Right ventricle myocardium superior (tissue), 1 donor: ENCODE measurements at places on chromosomes 2 and 18. TPM values are rescaled to one million over a fixed set of nuclear protein-coding genes. Genes with fewer than 3 reads are reported as not detected.
A peak's percentile ranks its signal among the peaks of the same experiment; 100 is the strongest.

DNA sequence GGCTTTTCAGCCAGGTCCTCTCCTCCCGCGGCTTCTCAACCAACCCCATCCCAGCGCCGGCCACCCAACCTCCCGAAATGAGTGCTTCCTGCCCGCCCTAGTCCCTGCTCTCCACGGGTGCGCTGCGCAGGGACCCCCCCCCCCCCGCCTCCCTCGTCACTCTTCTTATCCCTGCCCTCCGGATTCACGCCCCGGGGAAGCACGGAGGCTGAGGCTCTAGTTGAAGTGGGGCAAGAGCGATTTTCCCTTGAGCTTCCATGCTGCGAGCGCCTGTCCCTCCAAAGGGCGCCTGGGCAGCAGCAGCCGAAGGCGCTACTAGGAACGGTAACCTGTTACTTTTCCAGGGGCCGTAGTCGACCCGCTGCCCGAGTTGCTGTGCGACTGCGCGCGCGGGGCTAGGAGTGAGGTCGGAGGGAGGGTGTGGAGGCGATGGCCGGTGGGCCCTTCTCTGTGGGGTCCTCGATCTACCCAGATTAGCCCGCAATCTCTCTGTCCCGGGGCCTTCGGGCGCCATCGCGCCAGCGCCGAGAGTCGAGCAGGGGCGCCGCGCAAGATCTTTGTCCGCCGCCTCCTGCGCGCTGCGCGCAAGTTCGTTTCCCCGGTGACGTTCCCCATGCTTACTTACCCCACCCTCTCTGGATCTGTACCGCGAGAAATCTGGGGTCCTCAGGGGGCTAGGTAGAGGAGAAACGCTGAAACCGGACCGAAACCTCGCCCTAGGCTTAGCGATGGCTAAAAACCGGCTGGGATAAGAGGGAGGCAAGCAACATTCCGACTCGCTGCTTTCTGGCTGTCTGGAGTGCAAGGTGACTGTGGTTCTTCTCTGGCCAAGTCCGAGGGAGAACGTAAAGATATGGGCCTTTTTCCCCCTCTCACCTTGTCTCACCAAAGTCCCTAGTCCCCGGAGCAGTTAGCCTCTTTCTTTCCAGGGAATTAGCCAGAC is 677 bp downstream of the GAD1 start:
- DNase-seq: no peak

- no peak for DNase-seq
Observed at GRCh38 chr2:236672606-236673005, 103.0 kb downstream of the ACKR3 start.

GRCh38 chr2:96951125-96951654 is 35.2 kb downstream of the FAM178B start:
- peak; percentile 82 for DNase-seq

Gene UGT1A4
- total RNA-seq: not detected

GRCh38 chr2:120331903-120332302 is 14.0 kb upstream of the INHBB start:
- no peak for DNase-seq

Gene HAAO
- 2.3 TPM for total RNA-seq

Gene LDLRAD4
- total RNA-seq: 29.3 TPM
